A375 (cell line): ENCODE measurements at places on chromosomes 3 and 15. TPM values are rescaled to one million over a fixed set of nuclear protein-coding genes. Genes with fewer than 3 reads are reported as not detected.

RTP3 gene
- 0.08 TPM in 1 of 2 replicates, not detected in the other for total RNA-seq

NME9 gene
- total RNA-seq, result 0.19 TPM in 1 of 2 replicates, not detected in the other

SPTSSB gene
- total RNA-seq, result not detected in 2 replicates

FBLN2 gene
- 0.05 and 1.4 TPM in 2 replicates for total RNA-seq

GOLGA8S gene
- not detected in 2 replicates for total RNA-seq

NPAP1 gene
- total RNA-seq, result under 0.01 TPM in 1 of 2 replicates, not detected in the other

CCDC9B gene
- 47.7 and 53.8 TPM in 2 replicates for total RNA-seq

LRRC49 gene
- 9.9 and 17.5 TPM in 2 replicates for total RNA-seq

TRIM71 gene
- total RNA-seq, result not detected in 2 replicates

CLEC3B gene
- total RNA-seq, result 0.21 and 0.60 TPM in 2 replicates
